ENCODE measurements at places on chromosomes 5 and 9. TPM values are rescaled to one million over a fixed set of nuclear protein-coding genes. Genes with fewer than 3 reads are reported as not detected.

DNA sequence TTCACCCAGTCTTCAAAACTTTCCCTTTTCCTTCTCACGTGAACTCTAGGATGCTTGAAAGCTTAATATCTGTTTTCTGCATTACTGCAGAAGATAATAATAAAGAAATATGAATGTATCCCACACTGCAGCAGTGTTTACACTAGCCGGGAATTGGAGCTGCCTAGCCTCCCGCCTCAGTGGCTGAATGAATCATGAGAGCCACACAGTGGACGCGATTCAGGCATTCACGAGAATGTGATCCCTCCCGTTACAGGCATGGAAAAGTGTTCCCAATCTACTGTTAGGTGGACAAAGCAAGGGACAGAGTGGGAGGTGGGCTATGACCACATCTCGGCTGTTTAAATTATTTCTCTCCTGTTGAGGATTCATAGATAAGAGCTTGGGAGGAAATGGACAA lies 69.4 kb upstream of the CTSL start:
- H3K36me3 ChIP-seq: no peaks in the 10 kb centered on the region
- no peak for DNase-seq
- H3K4me3 ChIP-seq: no peak overlapping the region
- H3K27me3 ChIP-seq: peaks cover 6% of the 10 kb centered on the region

DNA sequence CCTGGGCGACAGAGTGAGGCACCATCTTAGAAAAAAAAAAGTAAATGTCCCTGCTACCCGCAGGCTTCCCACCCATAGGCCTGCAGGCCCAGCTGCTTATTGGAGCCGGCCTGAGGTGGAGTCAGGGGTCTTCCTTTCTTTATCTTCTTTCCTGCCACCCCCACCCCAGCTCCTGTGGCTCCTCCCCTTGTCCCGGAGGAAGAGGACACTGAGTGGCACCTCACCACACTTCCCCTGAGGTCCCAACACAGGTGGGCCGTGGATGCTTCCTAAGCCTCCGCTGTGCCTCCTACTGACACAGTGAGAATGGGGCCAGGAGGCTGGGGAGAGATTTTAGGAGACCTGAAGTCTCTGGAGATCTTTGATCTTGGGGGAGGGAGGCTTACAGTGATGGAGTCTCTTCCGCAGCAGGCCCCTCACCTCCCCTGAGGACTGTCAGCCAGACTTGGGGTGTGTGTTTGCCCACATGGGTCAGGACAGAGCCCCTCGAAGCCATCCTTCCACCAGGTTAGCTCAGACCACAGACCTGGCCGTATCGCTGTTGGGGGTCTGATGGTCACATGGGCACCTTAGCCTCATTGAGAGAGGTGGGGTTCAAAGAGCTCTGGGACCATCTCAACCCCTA lies 135.4 kb upstream of the IER5L start:
- H3K27me3 ChIP-seq: peaks cover 7% of the 10 kb centered on the region
- H3K36me3 ChIP-seq: no peaks in the 10 kb centered on the region
- H3K4me1 ChIP-seq: no peaks in the 10 kb centered on the region
- no peak for DNase-seq
- no peak overlapping the region for H3K4me3 ChIP-seq
- no peak overlapping the region for H3K27ac ChIP-seq

GRCh38 chr5:123269436-123269835 lies 153.8 kb downstream of the CEP120 start:
- no peaks in the 10 kb centered on the region for H3K36me3 ChIP-seq
- H3K4me1 ChIP-seq: no peaks in the 10 kb centered on the region
- no peak overlapping the region for H3K4me3 ChIP-seq
- H3K27me3 ChIP-seq: no peaks in the 10 kb centered on the region
- no peak for DNase-seq

DNA sequence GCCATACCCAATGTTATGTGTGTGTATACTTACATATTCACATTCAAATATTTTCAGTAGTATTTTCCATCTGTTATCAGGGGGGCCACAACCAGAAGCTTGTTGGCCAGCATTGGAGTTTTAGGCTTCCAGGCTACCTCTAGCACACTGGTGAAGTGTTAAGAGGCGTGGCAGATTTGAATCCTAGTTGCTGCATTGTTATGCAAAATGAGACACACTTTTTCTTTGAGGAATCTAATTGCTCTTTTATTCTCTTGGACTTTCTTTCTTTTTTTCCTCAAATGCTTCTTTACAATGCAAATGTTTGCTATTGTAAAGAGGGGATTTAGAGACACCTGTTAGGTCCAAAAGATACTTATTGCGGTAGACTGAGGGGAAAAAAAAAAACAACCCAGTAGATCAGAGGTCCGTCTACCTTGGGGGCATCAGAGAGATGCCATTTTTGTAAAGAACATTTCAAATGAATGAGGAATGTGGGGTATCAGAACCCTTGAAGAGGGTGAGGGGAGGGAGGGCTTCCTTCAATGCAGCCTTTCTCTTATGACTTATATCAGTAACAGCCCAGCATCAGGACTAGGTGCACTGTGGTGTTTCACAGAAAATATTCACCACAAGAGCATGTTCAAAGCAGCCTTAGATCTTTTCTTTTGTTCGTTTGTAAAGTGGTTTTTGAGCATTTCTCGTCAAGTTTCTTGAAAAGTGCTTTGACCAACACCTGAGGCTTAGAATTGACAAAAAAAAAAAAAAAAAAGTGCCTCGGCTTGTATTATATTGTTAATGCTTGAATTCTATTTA lies 3.8 kb downstream of the SMARCA2 start:
- H3K4me3 ChIP-seq: peak overlapping the region; percentile 99
- DNase-seq: peak; percentile 26
- no peaks in the 10 kb centered on the region for H3K27me3 ChIP-seq
- H3K4me1 ChIP-seq: peaks cover 64% of the 10 kb centered on the region
- peak overlapping the region; percentile 99 for H3K27ac ChIP-seq

GRCh38 chr9:124133727-124134126 lies 122.2 kb downstream of the LHX2 start:
- H3K36me3 ChIP-seq: no peaks in the 10 kb centered on the region
- H3K4me3 ChIP-seq: no peak overlapping the region
- H3K27ac ChIP-seq: no peak overlapping the region

Gene FAM221B
- not detected for total RNA-seq

Gene CENPK
- total RNA-seq: 81.0 TPM

Gene OR1N1
- total RNA-seq: not detected

Gene ANKRD34B
- total RNA-seq: not detected

Gene DRD1
- not detected for total RNA-seq

Gene SLC27A6
- not detected for total RNA-seq

Gene C9orf57
- total RNA-seq: not detected
